CD4-positive, alpha-beta T cell treated with Interleukin-12 subunit alpha and Interleukin-12 subunit beta, for 1 hour (primary cell): ENCODE measurements at places on chromosomes 5 and 9.

- DNase-seq, result no peak
Observed at GRCh38 chr5:129960831-129961230, 56.6 kb downstream of the CHSY3 start.

- DNase-seq, result no peak
Observed at GRCh38 chr5:127428276-127428675, 89.2 kb upstream of the PRRC1 start.

GRCh38 chr5:81843845-81844244, 92.9 kb upstream of the SSBP2 start:
- no peak for DNase-seq

DNA sequence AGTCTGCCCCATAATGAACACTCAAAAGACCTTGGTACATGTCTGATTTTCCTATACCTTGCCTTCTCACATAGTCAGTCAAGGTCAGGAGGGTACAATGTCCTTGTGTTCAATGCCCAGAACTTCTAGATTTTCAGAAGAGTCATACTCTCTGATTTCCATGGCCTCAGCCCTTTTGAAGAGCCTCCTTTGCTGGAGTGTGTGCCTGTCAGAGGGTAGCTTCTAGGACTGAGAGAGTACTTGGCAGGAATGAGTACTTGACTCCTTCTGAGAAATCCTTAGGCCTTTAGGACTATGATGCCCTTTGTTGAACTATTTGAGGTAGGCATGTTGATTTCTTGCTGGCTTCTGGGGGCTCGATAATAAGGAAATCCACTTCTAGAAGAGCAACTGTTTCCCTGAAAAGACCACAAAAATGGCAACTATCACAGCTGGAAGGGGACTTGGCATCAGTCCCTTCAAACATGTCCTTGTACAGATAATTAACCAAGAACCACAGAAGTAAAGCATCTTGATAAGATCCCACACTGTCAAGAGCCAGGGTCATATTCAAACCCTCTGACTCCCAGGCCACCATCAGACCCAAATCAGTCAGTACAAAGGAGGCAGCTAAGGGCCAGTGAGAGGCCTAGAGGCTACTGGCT, 10.6 kb upstream of the MEGF9 start:
- DNase-seq, result no peak

- DNase-seq, result no peak
Observed at GRCh38 chr5:180119031-180119902, 47.7 kb upstream of the RNF130 start.
